ENCODE measurements at places on chromosomes 4 and X.

GRCh38 chr4:9146967-9147366 lies 23.2 kb upstream of the FAM90A26 start:
- no peak for DNase-seq

GRCh38 chr4:53937918-53938317 lies 126.5 kb downstream of the CHIC2 start:
- DNase-seq, result no peak

GRCh38 chr4:183008492-183008891 lies 90.6 kb upstream of the WWC2 start:
- DNase-seq, result no peak

- no peak for DNase-seq
Observed at GRCh38 chr4:27974339-27974738, 1113.7 kb downstream of the STIM2 start.

DNA sequence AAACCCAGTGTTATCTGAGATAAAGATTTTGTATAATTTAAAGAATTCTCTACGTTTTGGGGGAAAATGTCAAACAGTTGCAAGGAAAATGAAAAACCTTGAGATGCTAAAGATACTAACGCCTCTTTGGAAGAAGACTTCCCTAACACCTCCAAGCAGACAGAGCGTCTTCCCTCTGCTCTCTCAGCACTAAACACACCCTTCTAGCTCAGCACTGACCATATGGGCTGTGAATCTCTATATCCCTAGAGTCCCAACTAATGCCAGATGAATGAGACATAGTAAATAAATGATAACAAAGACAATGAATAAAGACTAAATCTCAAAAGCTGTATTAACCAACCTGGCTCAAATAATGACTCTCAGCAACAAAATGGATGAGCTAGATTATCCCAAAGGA lies 13.3 kb downstream of the FUNDC1 start:
- no peak for DNase-seq

DNA sequence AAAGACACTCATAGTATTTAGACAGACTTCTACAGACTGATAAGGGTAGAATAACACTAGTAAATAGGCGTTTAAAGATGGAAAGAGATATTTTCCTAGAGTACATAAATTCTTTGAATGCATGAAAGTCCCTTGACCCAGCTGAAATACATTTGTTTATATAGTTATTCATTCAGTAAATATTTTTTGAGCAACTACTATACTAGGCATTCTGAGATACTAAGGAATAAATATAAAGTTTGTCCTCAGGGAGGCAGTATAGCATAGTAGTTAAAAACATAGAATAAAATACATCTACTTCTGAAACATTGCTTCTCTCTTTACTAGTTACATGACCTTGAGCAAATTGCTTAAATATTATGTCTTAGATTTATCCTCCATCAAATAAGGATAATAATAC lies 27.4 kb downstream of the HMGN5 start:
- DNase-seq, result no peak

- DNase-seq, result no peak
Observed at GRCh38 chr4:147749811-147750321, 18.0 kb downstream of the ARHGAP10 start.
